ENCODE measurements at places on chromosomes 1 and 21.

- DNase-seq = no peak
Observed at GRCh38 chr1:107058245-107059032, 2.0 kb downstream of the PRMT6 start.

DNA sequence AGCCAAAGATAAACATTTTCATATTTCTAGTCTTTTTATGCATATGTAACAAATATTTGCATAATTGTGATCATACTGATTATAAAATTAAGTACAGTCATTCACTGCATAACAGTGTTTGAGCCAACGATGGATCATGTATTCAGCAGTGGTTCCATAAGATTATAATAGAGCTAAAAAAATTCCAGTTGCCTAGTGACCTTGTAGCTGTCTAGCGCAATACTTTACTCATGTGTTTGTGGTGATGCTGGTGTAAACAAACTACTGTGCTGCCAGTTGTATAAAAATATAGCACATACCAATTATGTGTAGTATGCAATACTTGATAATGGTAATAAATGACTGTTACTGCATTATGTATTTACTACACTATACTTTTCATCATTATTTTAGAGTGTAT lies 2.1 kb upstream of the S100A10 start:
- DNase-seq = no peak

GRCh38 chr1:107434361-107434693 lies 293.5 kb downstream of the NTNG1 start:
- no peak for DNase-seq

GRCh38 chr1:68113966-68114365 lies 63.5 kb upstream of the DIRAS3 start:
- DNase-seq = no peak

GRCh38 chr1:37755951-37756560 lies 8.9 kb downstream of the EPHA10 start:
- no peak for DNase-seq

- DNase-seq = no peak
Observed at GRCh38 chr1:8875216-8875861, 3.1 kb downstream of the ENO1 start.

DNA sequence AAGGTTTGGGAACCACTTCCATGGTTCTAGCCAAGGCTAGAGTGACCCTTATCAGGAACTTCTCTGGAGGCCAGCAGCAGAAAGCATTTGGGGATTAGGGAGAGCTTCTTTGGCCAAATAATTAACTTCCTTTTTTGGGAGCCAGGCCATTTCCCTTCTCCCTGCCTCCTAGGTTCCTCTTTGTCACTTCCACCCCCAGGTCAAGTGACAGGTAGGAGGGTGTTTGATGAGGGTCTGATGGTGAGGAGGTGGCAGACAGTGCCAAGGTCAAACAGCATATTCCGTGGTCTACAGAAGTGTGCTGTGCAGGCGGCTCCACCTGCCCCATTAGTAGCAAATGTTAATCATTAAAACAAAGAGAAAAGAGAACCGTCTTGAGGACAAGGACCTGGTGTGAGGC lies 1.9 kb upstream of the KCNA10 start:
- DNase-seq = no peak

DNA sequence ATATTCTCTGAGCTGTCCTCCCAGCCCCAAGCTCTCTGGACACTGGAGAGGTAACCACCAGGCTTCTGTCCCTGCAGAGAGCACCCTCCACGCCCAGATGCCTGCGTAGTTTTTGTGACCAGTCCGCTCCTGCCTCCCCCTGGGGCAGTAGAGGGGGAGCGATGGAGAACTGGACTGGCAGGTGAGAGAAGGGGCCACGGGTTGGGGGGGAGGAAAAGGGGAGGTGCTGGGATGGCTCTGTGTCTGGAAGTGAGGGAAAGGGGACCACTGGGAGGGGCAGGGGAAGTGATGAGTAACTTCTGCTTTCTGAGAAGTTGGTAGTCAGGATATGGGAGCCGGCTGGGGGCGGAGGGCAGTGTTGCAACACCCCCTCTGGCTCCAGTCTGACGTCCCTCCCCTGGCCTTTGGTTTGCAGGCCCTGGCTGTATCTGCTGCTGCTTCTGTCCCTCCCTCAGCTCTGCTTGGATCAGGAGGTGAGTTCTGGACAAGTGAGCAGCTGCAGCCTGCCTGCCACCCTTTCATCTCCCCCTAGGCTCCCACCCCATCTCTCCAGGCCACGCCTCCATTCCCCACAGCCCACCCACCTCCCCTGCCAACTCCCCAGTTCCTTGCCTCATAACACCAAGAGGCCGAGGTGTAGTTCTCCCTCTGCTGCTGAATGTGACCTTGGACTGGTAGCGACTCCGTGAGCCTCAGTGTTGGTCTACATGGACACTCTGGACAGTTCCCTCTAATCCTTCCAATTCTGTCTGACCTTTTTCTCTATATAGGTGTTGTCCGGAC lies 3.1 kb downstream of the ADAMTSL4 start:
- peak; percentile 80 for DNase-seq

DNA sequence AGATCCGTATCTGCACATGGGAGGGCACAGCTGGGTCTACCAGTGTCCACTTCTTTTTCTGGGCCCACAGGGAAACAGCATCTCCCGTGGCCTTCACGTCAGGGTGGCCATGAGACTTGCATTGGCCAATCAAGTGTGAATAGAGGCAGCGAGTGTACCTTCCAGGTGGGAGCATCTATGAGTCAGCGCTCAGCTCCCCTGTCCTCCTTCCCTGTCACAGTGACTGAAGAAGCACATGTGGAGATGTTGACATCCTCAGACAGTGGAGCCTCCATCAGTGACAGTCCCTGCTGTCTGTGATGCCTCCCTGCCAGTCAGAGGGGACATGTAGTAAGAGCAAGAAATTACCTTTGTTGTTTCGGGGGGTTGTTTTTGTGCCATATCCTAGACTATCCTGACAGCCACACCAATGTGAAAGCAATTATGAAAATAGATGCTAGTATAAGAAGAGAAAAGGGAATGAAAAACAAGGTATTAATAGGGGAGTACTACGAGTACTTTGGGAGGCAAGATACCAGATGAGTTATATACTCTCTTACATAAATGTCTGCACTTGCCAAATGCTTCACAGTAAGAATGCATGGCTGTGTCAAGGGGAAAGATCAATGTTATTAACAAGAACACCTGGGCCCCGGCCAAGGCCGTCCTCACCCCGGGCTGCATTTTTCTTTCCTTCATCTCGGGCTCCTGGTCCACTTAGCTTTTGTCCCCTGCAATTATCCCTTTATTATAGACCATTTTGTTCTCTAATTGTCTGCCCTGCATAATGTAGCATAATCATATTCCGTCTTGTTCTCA lies 86.0 kb downstream of the MATN1 start:
- DNase-seq = no peak

- no peak for DNase-seq
Observed at GRCh38 chr1:110857964-110858948, 14.7 kb upstream of the CD53 start.

DNA sequence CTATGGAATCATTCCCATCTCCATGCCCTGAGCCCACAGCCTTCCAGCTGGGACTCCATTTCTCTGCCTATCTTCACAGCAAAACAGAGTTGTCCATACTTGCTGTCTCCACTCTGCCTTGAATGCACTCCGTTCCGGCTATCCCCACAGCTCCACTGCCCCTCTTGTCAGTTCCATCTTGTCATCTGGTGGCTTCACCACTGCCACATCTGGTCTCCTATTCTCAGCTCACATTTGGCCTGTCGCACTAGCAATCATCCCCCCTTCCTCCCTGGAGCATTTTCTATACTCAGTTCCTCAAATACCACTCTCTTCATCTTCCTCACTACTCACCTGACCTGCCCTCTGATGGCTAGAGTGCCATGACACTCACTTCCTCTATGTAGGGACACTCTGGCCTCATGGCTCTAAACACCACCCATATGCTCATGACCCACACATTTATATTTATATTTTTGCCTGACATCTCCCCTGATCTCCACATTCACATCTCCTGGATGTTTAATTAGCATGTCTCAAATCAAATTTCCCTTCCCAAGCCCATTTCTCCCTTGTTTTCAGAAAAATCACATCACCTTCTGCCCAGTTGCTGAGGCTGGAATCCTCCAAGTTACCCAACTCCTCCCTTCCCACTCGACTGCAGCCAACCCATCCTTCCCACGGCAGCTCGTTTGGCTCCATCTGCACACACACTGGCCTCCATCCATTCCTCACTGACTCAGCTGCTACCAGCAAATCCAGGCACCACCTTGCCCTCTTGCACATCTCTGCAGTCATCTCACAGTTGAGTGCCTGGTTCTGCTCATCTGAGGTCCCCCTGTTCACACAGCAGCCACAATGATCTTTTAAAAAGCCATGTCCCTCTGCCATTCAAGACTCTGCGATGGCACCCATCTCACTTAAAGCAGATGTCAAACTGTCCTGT lies 6.1 kb downstream of the ZNF692 start:
- peak; percentile 32 for DNase-seq

DNA sequence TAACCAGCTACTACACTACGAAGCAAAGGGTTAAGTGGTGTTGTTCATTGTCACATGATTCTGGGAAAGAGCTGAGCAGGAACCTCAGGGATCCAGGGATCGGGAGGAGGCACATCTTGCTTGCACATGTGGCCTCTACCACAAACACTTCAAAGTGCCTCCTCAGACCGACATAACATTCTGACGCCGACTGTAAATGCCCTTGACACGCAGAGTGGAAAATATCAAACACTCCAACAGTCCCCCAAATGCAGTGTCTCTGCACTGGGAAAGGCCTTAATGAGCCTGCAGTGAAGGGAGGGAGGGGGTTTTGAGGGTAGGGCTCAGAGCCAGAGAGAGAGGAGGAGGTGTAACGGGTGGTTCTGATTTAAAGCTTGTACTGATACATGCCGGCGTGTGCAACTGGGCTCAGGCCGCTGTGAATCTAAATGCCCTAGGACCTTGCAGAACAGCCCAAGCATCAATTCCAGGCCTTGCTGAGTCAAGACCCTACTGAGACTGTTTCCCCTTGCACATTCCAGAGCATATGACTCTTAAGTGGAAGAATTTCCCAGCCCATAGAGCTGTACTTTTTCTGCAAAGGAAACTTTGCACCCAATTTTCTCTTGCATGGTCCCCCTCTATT lies 163.7 kb downstream of the NTMT2 start:
- DNase-seq = peak; percentile 40

- DNase-seq = no peak
Observed at GRCh38 chr1:6785318-6785727, at the start of gene CAMTA1. Gene CAMTA1, plus strand, starts transcription at chr1:6785454. Its CDS starts 77 bp downstream, at chr1:6785531.

DNA sequence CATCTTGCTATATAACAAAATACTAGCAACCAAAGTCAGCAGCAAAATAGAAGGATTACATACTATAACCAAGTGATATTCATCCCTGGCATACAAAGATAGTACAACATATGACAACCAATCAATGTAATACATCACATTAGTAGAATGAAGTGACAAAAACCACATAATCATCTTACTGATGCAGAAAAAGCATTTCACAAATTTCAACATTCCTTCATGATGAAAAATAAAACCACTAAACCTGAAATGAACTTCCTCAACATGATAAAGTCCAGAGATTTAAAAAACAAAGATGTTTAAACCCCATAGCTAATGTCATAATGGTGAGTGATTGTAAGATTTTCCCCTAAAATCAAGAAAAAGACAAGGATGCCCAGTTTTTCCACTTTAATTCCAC lies 18.6 kb downstream of the RO60 start:
- no peak for DNase-seq

- no peak for DNase-seq
Observed at GRCh38 chr1:41540886-41541591, 56.6 kb upstream of the EDN2 start.

DNA sequence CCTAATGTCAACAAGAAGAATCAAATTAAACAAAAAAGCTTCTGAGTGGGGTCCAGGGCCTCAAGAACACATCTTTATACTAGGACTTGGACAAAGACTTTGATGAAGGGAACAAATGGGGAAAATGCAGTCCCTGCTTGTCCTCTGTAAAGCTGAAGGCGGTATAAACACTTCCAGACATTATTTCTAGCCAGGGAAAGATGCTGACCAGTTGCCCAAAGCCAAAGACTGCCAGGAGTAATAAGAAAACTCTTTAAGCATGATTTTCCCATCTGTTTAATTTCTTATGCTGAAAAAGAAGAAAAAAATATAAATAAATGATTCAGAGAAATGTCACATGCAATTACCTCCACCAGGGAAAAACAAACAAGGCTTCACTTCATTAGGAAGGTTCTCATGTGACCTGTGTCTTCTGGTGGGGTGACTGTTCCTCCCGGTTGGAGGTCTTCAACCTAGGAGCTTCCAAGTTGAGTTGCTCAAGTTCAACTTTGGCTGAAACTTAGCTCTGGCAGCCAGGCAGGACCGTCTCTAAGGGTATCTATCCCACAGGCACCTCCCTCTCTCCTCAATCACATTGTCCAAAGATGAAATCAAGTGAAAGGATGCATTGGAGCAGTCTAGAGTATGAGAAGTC lies 65.2 kb upstream of the KCNE2 start:
- no peak for DNase-seq

DNA sequence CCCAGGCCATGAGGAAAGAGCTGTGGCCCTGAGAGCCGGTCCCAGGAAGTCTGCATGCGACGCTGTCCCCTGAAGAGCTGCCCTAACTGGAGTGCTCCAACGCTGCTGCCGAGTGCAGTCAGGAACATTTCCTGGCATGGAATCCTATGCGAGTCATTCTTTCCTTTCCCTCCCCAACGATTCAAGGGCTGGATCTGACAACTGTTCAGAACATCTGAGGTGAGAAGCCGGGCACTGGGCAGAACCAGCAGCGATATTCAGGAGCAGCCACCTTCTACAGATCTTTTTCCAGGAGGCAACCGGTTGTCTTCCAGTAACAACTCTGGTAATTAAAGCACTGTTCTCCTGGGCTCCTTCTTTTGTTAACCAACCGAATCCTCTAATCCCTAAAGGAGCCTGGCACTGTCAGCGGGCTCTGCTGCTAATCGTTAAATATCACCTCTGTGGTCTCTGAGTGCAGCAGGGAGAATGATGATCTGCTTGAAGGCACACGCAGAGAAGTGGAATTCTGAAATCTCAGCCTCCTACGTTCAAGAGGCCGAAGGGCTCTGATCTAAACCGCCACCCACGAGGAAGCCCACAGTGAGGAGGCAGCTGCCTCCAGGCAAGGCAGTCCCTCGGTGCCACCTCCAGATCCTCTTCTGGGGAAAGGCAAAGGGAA lies 55.8 kb downstream of the SLC45A1 start:
- DNase-seq = peak; percentile 90

DNA sequence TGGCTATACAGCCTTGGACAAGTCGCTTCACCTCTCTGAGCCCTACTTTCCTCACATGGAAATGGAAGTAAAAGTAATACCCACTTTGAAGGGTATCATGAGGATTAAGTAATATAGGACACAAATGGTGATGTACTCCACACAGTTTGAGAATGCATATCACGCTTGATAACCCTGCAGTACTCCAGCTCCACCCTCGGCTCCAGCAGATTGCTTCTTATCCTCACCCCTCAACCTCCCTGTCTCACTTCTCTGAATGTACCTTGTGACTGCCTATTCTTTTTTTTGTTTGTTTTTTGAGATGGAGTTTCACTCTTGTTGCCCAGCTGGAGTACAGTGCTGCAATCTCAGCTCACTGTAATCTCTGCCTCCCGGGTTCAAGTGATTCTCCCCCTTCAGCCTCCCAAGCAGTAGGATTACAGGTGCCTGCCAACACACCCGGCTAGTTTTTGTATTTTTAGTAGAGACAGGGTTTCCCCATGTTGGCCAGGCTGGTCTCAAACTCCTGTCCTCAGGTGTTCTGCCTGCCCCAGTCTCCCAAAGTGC lies 55.5 kb downstream of the LDLRAD2 start:
- no peak for DNase-seq

Data from hindlimb muscle (tissue), 1 donor.